Fibroblast of lung (primary cell): ENCODE measurements at places on chromosomes 1 and 21.

- no peak for DNase-seq
Observed at GRCh38 chr1:60569189-60569588, 495.6 kb upstream of the C1orf87 start.

DNA sequence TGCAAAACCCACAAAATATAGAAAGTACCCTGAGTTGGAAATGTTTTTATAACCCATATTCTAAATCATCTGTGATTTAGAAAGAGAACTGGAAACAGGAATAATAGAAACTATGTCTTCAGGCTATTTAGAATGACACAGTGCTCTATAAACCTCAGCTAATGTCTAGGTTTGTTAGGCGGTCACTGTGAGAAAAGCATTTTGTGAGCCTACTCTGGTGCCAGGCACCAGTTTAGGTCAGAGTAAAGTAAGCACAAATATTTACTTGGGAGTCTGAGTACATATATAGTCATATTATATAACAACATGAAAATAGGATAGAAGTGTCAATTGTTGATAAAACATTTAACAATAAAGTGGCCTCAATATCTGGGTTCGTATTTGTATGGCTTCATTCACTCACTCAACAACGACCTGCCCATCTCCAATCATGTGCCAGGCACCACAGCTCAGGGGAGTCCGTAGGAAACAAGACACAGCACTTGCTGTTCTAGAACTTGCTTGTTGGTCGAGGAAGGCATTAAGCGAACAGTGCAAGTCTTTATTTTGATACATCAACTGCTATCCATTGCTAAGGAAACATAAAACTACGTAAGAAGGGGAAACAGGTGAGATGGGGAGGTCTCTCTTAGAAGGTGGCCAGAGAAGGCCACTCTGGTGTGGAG is 37.2 kb downstream of the GNB1 start:
- DNase-seq = no peak

DNA sequence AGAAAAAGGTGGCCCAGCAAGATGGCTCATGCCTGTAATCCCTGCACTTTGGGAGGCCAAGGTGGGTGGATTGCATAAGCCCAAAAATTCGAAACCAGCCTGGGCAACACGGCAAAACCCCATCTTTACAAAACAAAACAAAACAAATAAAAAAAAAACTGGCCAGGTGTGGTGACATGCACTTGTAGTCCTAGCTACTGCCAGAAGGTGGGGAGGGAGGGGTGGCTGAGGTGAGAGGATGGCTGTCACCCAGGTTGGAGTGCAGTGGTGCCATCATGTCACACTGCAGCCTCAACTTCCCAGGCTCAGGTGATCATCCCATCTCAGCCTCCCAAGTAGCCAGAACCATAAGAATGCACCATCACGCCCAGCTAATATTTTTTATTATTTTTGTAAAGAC is 22.8 kb downstream of the RERE start:
- DNase-seq = no peak

- no peak for DNase-seq
Observed at GRCh38 chr1:23588749-23589548, 29.6 kb upstream of the ID3 start.

- no peak for DNase-seq
Observed at GRCh38 chr1:21244986-21245687, 45.1 kb downstream of the ECE1 start.

DNA sequence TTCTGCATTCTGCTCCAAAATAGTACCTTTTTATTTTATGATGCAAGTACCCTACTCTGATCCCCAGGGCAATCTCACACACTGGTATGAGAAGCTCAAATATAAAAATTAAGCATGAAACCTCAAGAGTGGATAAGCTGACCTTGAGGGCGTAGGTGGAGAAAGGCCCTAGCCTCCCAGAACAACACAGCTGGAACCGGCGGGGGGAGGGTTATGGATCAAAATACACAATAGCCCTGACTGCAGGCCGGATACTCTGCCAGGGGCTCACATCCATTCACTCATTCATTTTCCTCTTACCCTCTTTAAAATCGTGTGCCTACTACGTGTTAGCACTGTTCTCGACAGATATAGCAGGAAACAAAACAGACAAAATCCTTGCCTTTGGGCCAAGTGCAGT is 32.8 kb upstream of the ECE1 start:
- no peak for DNase-seq

GRCh38 chr1:229714964-229715603 is 89.0 kb downstream of the URB2 start:
- DNase-seq = no peak

DNA sequence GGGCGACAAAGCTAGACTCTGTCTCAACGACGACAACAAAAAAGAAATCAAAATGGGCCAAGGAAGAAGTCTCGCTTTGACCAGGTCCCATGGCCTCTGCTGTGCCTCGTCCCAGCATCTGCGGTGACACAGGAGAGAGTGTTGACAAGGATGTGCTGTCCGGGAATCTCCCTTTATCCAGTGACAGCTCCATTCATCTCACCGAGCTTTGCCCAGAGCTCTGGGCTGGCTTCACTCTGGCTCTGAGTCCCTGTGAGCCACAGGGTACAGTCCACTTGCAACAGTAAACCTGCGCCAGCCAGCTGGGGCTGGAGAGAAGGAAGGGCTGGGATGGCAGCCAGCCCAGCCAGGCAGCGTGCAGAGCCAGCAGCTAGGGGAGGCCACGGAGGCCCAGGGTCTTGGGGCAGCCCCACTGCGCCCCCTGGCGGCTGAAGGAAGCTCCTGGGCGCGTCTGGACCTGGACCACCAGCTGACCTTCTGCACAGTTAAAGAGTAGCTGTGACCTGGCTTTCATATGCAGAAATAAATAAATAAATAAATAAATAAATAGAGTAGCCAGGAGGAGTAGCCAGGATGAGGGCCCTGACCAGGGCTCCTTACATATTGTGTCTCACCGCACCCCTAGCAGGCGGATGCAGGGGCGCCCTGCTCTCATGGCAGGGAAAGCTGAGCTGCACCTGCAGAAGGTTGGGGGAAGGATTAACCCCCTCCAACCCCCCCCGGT is 29.7 kb downstream of the ENO1 start:
- peak; percentile 91 for DNase-seq

DNA sequence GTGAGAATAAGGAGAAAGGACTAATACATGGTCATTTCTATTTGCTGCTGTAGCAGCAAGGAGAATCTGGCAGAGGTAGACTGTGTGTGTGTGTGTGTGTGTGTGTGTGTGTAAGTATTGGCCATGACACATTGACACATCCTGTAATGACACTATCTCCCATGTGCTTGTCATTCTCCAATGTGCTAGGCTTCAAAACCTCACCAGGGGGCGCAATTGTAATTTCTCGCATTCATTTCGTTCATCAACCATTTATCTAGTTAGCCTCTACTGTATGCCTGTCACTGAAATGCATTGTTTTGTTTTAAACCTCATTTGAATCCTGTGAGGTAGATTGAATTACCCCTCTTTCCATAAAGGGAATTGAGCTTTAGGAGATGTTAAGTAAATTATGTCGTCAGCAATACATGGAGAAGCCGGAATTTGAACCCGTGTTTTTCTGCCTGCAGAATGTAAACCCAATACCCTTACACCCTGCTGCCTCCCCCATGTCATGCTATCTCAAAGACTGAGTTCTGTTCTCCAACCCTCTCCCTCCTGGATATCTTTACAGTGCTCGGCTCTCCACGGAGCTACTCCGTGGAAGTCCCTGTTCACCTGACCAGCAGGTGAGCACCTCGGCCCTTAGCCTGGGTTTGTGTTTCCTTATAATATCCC is 100.8 kb downstream of the UCK2 start:
- peak; percentile 53 for DNase-seq

GRCh38 chr1:74673351-74674111 is at the start of gene ERICH3:
Gene ERICH3, minus strand, starts transcription at chr1:74673792. Its CDS starts 273 bp downstream, at chr1:74673519.
- peak; percentile 2 for DNase-seq

GRCh38 chr1:192430644-192431043 is 113.9 kb downstream of the RGS21 start:
- no peak for DNase-seq

DNA sequence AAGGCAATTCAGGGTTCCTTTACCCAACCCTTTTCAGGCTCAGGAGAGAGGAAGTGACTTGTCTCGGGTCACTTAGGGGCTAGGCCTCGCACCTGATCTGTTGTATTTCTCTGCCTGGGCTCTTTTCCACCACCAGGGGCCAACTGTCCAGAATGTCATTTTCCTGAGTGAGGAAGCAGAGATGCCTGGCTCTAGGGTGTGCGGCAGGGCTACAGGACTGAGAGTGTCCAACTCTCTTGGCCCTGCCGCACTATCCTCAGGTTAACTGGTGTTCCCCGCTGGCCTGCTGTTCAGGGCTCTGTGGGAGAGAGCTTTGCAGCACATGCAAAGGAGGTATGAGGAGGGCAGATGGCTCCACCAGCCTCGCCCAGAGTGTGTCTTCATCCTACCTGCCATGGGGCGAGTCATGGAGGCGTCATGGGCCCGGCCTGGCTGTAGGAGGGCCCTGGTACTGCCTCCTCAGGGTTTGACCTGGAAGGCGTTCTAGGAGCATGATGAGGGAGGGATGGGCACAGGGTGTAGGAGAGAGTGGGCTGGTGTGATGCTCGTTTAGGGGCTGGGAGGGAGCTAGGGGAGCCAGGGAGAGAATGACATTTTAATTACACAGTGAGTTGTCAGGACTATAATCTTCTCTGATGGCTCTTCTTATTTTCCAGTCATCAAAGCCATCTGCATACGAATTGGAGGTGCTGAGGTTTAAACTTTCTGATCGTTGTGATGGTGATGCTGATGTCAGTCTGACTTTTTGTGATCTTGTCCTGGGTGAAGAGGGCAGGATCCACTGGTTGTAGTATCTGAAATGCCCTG is 128.3 kb downstream of the NOS1AP start:
- no peak for DNase-seq

GRCh38 chr21:25682382-25682781 is 43.3 kb downstream of the JAM2 start:
- DNase-seq = no peak

DNA sequence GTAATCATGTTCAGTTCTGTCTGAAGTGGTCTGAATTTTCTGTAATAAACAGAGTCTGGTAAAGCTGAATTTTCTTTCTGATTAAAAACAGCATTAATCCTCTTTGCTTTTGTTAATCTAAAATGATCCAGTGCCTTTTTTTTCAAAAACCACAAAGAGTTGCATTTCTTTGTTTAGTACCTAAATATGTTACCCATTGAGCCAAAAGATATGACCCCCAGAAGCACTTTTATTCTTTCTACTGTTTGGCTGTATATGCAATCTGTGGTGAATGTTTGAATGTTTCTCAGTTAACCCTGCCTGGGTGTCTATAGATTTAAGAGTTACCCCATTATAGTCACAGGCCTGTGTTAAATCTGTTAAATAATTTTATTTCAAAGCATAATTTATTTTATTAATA is 394.8 kb downstream of the PTPRC start:
- DNase-seq = no peak

GRCh38 chr1:208243967-208244916 is at the start of gene PLXNA2:
Gene PLXNA2, minus strand, starts transcription at chr1:208244384. Its CDS starts 26,462 bp downstream, at chr1:208217922.
- peak; percentile 61 for DNase-seq

DNA sequence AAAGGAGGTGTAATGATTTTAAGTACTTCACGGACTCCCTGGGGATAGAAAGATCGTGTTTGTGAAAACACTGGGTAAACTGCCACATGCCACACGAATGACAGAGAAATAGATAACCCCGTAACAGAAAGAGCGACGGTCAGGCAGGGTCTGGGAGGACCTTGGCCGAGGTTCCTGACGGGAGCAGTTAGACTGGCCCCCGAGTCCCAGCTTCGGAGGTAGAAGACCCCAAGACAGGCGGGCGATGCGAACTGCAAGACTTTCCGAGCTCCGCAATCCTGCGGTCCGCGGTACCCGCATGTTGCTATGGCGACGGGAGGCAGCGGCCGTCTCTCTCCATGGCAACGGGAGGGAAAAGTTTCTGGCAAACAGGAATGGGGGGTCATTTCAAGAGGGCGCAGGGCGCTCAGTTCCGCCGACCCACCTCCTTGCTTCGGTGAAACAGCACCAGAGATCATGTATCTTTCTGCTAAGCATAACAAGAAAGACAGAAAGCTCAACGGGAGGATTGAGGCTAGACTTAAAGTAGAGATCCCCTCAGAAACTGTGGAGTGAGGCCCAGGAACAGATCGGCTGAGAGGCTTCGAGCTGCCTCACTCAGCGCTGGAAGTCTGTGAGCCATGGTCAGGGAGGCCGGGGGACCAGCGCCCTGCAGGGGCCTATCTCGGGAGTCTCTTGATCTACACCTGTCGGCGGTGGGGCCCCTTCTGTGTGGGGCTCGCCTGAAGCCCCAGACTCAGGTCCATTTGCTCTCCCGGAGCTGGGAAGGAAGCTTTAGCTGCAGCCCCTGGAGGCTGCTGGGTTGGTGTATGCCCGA is 685 bp upstream of the SYT6 start:
- peak; percentile 13 for DNase-seq

DNA sequence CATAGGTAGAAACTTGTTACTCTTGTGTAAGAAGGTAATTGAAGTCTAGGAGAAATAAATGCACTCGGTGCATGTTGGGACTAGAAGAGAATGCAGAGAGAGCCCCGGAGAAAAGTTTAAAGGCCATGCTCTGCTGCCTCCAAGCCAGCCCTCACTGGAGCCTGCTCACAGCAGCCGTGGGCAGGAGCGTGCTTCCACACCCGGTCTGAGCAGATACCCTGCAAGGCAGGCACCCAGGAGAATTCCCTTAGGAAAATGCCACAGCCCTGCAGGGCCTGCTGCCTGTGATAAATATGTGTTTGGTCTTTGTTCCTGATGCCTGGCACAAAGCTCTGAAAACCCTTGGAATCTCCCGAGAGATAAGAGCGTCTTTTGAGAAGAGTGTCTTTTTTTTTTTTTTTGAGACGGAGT is 22.8 kb downstream of the C2CD2 start:
- DNase-seq = peak; percentile 23

- DNase-seq = peak; percentile 77
Observed at GRCh38 chr1:110312188-110313121, 26.7 kb upstream of the RBM15 start.

- DNase-seq = no peak
Observed at GRCh38 chr1:93848350-93848883, 30.6 kb downstream of the DNTTIP2 start.

- peak; percentile 21 for DNase-seq
Observed at GRCh38 chr1:180911640-180912191, 981 bp upstream of the KIAA1614 start.

DNA sequence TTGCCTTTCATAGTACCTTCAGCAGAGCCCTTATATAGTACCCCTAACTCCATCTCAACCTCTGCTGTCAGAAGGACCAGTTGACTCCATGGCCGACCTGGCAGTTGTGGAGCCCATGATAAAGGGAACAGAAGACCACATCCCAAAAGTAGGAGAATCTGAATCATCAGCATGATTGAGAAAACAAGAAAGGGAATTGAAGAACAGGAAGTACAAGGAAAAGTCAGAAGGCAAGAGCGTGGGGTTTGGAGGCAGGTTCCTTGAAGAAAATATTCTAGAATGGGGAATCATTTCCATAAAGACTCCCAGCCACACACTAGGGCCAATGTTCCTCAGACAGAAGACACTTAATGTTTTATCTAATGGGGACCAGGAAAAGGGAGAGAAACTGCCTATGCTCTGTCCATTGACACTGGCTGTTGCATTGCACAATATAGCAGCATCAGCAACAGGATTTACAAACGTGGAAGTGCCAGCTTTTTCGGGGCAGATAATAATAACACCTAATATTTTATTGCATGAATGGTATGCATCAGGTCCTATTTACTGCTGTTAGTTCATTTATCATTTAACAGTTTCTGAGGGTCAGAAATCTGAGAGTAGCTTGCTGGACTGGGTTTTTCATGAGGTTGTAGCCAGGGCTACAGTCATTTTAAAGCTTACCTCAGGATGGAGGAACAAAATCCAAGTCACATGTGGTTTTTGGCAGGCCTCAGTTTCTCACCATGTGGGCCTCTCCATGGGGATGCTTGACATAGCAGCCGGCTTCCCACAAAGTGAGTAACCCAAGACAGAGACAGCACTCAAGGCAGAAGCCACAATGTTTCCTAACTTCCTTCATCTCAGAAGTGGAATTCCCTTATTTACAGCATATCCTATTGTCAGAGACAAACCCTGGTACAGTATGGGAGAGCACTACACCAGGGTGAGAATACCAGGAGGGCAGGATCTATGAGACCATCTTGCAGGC is 483.4 kb downstream of the PLPP3 start:
- DNase-seq = peak; percentile 62
